Urinary bladder (tissue), 4 donors: ENCODE measurements at places on chromosomes 2 and 18. TPM values are rescaled to one million over a fixed set of nuclear protein-coding genes. Genes with fewer than 3 reads are reported as not detected.

DOK6 gene
- 22.6 TPM for total RNA-seq

HRH4 gene
- total RNA-seq: 0.26 TPM

PDE1A gene
- 49.9 TPM for total RNA-seq

QPCT gene
- total RNA-seq: 7.9 TPM

FAM237A gene
- not detected for total RNA-seq

ASB18 gene
- total RNA-seq: not detected

NOL4 gene
- 1.3 TPM for total RNA-seq

NEU4 gene
- total RNA-seq: 0.21 TPM

CCDC102B gene
- total RNA-seq: 114 TPM

MAPK4 gene
- 3.6 TPM for total RNA-seq

CFC1 gene
- total RNA-seq: not detected

CCDC121 gene
- 11.1 TPM for total RNA-seq

ACMSD gene
- total RNA-seq: not detected

PROKR1 gene
- total RNA-seq: 0.69 TPM

PLEKHH2 gene
- total RNA-seq: 53.6 TPM

GNLY gene
- total RNA-seq: not detected

COL4A4 gene
- total RNA-seq: 0.90 TPM

LCT gene
- not detected for total RNA-seq

SMAD4 gene
- 108 TPM for total RNA-seq

OSBPL6 gene
- total RNA-seq: 1.9 TPM

NGEF gene
- 4.1 TPM for total RNA-seq

RHBDD1 gene
- 73.5 TPM for total RNA-seq

SPDYA gene
- total RNA-seq: 7.1 TPM

DSEL gene
- total RNA-seq: 49.3 TPM
